ENCODE measurements at places on chromosomes 4 and X.

DNA sequence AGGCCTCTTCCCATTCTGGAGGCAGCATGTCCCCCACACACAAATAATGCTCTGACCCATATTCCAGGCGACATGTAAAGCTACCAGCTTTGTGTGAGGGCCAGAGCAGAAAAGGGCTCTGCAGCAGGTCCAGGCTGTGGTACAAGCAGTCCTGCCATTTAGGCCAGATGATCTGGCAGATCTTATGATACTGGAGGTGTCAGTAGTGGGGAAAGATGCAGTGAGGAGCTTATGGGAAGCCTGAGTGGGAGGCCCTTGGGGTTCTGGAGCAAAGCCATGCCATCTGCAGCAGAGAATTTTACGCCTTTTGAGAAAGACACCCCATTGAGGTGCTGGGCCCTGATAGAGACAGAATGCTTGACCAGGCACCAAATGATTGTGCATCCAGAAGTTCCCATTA, 7.7 kb downstream of the SYN1 start:
- no peak for DNase-seq

DNA sequence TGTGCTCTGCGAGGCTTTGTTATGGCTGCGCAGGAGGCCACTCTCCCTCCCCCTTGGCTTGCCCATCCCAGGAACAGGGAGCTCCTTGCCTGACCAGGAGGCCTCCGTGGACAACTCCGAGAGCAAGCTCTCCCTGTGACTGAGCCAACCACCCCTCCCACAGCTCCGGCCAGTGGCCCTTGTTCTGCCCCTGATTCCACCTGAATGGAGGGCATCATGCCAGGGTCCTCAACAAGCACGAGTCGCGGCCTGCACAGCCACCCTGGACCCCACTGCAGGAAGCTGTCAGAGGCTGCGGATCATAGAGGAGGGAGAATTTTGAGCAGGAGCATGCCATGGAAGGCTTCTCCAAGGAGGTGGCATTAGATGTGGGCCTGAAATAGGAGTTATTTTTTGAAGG, 44.8 kb upstream of the GRPEL1 start:
- no peak for DNase-seq

GRCh38 chr4:113987382-113987941, 8.0 kb upstream of the ARSJ start:
- DNase-seq, result no peak

DNA sequence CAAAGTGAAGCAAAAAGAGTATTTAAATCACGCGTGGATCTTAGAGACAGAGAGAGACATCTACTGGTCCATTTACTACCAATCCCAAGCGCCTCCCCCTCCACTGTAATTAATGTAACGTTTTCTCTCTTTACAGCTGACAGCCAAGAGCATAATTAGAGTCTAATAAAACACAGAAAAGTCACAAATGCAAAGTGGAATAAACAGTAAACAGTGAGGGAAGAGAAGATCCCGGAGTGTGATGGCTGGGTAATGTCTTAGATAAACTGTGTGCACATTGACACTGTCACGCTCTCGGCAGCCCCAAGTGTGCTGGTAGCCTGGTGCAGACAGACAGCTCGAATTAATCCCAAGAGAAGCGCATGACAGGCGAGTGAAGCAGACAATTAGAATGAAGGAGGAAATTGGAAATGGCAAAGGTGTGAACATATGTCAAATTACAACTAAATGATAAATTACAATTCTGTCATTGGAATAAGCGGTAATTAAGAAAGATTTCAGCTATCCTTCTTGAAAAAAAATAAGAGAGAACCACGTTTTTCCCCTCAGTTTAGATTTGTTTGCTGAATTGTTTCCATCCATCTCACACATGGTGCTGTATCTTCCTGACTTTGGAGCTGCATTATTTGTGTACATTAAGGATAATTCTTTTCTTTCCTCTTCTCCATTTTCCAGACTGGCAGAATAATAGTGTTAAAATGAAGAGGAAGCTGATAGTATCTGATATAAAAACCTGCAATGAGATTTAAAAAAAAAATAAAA, 100.1 kb downstream of the CXXC4 start:
- no peak for DNase-seq

- no peak for DNase-seq
Measured at GRCh38 chr4:8150152-8151090, 8.2 kb downstream of the ABLIM2 start.

- no peak for DNase-seq
Measured at GRCh38 chrX:14903891-14904290, 30.7 kb downstream of the MOSPD2 start.

GRCh38 chr4:186918466-186918865, 194.8 kb upstream of the FAT1 start:
- DNase-seq, result no peak

- no peak for DNase-seq
Measured at GRCh38 chr4:3404546-3404945, 37.2 kb upstream of the HGFAC start.

DNA sequence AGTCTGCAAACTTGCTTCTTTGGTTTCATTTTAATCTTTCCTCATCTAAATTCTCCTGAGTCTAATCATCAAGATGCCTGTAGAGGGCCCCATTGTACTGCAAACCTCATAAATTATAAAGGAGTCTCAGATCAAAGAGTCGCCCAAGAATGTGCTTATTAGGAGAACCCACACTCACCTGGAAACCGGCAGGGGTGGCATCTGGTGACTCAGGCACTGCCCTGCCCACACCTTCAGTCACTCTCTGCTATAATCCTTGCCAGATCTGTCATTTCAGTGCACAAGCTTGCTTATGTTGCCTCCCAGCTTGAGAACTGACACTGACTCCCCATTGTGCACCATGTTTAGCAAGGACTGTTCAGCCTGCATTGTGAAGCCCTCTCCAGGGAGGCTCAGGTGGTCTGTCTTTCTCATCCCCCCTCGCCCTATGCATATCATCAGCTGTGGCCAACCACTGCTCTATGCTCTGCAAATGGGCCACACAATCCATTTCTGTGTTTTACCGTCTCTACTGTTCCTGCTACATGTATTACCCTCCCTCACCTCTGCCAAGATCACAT, 12.4 kb downstream of the EPGN start:
- peak; percentile 93 for DNase-seq

DNA sequence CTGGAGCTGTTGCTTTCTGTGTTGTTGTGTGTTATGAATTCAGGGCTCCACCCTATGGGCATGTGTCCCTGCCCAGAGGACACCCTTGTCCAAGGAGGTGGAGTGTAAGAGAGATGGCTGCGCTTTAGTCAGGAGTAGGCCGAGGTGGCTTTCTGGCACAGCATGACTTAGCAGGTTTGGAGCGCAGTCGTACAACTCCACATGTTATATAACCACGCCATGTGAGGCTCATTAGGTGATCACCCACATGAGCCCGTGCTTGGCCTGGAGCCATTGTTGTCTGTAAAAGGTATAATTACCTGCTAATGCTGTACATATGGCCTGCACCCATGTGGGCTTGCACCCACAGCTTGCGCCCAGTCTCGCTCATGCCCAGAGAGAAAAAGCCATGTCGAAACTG, 15.8 kb upstream of the ANAPC4 start:
- no peak for DNase-seq

DNA sequence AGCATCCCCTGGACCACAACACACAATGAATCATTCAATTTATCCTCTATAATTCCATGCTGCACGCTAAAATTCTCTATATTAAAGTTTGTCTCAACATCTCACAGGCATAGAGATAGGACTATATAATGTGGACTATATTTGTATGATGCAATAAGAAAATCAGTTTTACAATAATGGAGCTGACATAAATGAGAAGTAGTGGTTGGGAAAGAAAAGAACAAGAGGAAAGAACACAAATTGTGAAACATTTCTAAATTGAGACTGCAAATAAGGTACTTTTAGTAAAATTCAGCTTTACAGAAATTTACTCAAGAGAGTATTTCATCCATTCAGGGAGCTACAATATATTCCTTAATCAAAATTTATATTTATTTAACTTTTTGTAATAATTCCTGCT, 120.4 kb downstream of the ARAP2 start:
- DNase-seq, result no peak

DNA sequence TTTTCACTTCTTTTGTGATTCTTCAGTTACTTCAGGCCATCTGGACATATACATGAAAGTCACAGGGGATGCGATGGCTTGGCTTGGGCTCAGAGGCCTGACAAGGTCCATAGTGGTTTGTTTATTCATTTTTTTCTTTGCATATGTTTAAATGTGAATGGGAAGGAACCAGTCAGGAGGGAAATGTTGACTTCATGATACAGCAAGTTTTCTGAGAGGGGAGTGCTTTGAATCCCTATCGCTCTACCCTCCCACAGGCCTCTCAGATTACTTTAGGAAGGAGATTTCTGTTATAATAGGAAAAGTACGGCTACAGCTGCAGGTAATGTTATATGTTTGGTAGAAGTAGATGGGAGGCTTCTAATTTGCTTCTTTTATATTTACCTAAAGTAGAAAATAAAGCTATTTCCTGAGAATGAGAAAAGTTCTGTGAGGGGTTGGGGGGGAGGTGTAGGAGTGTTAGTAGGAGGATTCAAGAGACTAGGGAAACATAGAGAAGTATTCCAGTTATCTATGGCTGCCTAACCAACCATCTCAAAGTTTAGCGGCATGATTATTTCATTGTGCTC, 322.9 kb downstream of the RAPGEF2 start:
- no peak for DNase-seq

GRCh38 chr4:147773261-147774184, 41.6 kb downstream of the ARHGAP10 start:
- DNase-seq, result peak; percentile 50

GRCh38 chr4:1003271-1004070, 8.0 kb upstream of the FGFRL1 start:
- DNase-seq, result no peak

GRCh38 chrX:137565921-137566745, at the start of gene ZIC3:
ZIC3 (plus strand) TSS chrX:137566127; CDS start chrX:137566692, 565 bp downstream.
- peak; percentile 46 for DNase-seq

DNA sequence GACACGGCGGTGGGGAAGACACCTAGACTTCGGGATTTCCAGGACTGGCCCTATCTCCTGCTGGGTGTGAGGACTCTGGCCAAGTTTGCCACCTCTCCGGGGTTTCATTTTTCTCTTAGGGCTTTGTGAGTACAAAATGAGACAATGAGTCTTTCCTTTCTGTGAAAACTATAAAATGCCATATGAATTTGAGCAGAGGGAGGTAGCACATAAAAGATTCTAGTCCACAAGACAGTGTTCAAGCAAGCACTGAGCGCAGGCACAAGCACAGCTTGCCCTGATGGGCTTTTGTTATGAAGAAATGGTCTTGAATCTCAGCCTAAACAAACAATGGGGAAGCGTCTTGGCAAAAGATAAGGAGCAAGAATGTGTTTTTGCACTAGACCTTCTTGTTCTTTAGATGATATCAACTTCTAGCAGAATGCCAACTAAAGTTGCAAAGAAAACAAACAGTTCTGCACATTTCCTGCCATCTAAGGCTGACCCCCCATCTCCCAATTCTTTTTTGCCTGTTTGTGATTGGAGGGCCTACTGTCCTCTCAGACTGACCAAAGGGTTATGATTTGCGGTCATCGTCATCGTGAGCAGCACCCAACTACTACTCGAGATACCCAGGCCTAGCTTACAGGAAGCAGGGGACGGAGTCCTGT, 73.0 kb upstream of the ZNF518B start:
- no peak for DNase-seq

GRCh38 chr4:152374606-152375285, 161.1 kb downstream of the FBXW7 start:
- DNase-seq, result no peak

GRCh38 chrX:134161162-134161561, 75.8 kb upstream of the CCDC160 start:
- DNase-seq, result peak; percentile 57

- DNase-seq, result peak; percentile 76
Measured at GRCh38 chr4:68283714-68284113, 38.2 kb upstream of the TMPRSS11B start.

DNA sequence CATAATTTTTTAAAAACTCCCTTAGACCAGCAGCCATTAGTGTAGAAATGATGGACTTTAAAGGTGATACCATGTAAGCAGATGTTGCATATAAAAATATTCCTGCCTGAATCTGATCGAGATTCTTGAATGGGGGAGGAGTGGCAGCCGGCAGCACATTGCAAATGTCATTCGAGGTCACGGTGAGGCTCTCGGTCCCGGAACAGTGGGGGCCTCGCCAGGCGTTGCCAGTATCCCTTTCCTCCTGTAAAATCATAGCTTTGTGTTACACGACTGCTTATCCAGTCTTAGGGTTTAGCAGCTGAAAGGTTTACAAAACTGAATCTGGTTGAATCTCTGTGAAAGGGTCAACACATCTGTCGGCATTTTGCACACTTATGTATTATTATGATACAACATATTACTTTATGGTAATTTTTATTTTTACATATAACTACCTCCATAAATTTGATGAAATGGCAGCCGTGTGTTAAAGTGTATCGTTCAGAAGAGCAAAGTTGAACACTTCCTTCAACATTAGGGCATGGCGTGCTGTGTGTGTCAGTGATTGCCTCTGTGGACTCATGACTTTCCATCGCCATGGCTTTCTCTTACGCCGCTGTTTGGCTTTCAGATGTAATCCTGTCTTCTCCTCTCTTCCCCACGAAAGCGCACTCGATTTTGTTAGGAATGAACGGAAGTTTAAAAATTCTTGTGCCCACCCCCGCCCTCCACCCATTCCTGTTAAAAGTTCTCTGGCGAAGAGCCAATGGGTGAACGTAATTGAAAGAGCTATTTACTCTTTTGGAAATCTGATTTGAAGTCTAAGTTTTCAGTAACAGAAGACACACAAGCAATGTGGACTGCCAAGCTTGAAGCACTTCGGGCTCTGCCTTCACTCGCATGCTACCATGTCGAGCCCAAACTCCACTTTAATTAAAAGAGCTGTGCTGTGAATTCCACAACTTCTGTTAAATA, 114.8 kb downstream of the STOX2 start:
- DNase-seq, result no peak

DNA sequence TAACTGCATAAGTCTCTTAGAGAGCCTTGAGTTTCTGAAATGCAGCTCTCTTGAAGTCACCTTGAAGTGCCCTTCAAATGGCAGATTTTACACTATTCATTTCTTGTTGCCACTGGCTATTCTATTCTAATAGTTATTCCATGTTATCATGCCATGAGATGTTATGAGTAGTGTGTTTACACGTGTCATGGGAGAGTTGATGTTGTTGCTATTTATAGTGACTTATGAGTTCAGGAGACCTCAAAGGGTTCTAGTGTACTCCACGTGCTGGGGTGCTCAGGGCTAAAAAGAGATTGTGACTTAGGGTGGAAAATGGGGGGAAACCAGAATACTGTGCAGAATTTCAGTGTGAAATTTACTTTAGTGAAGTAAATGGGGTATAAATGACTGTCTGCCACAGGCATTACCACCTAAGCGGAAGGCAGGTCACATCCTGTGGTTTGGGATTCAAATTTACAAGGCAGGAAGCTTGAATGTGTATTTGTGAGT, 77.1 kb upstream of the SLC4A4 start:
- no peak for DNase-seq

Measured in kidney tubule cell (primary cell).